ENCODE measurements at places on chromosomes 2 and 18. TPM values are rescaled to one million over a fixed set of nuclear protein-coding genes. Genes with fewer than 3 reads are reported as not detected.

DNA sequence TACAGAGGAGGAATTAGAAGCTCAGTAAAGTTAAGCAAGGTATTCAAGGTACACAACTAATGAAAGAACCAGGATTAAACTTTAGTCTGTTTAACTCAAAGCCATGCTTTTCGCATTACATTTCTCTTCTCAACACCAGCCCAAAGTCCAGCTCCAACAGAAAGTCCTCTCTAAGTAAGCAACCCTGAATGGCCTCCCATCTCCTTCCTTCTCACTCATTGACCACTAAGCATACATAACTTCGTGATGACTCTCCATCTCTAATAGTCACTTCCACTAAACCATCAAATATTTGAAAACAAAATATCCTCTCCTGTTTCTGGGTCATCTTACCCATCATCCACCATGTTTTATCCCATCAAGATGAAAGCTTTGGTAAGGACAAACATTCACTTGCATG is 219.8 kb downstream of the RAD51AP2 start:
- no peak for DNase-seq

DNA sequence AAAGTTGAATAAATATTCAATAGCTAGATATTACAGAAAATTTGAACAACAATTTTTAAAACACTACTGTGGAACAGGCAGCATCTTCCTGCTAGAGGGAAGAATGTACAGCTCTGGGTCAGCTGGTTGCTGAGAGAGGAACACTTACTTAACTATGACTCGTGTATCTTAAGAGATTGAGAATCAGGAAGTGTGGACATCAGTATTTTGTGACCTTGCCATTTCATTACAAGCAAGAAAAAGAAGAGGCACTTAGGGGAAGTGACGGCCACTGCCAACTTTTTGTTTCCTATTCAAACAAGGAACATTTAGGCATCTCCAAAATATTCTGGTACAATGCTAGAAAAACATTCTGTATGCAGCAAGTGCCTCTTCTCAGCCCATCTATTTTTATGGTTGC is 45.9 kb downstream of the ITPRID2 start:
- no peak for DNase-seq

GRCh38 chr18:9017167-9017904 is 85.2 kb upstream of the NDUFV2 start:
- DNase-seq: no peak

- DNase-seq: no peak
Measured at GRCh38 chr18:52228166-52228565, 111.8 kb upstream of the DCC start.

- DNase-seq: no peak
Measured at GRCh38 chr2:221212105-221212504, 360.0 kb downstream of the EPHA4 start.

DNA sequence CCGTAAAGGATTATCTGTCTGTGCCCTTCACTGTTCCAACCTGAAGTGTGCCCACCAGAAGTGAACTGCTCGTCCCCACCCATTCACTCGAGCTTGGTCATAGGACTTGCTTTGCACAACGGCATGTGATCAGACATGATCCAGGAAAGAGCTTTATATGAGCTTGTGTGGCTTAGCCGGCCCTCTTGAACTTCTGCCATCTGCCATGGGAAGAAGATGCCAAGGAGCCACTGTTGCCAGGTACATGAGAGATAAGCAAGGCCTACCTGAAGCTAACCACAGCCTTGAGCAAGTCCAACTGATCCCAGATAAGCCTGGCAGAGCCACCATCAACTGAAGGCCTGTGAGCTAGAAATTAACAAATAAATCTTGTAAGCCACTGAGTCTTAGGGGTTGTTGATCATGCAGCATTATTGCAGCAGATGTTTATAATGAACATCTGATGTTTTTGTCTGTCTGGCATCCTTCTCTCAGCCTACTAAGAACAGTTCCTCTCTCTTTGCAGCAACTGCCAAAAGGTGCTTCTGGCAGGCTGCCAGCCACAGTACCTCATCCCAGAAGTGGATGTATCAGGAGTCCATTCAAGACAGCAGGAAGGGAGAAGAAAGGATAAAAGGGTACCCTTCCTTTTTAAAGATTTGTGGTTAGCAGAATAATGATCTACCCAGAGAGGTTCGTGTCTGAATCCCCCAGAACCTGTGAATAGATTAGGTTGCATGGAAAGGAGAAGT is 16.8 kb downstream of the DBI start:
- no peak for DNase-seq

AQP12B gene
- not detected for total RNA-seq

- DNase-seq: no peak
Measured at GRCh38 chr2:10165861-10166675, 43.5 kb downstream of the RRM2 start.

DNA sequence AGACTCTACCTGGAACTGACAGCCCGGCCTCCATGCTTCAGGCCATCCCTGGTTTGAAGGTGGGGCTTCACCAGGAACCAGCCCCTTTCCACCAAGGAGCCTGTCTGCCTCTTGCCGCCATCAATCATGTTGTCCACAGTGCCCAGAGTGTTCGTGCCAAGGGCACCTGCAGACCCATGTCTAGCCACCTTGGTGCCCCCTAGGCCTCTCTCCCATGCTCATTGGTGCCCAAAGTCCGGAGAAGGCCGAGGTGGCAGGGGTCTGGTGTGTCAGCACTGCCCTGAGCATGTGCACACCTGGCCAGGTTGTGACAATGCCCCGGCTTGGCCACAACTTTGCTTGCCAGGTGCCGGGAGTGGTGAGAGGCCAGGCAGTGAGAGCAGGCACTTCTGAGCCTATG is 114.8 kb downstream of the COPS8 start:
- no peak for DNase-seq

TUBA4B gene
- not detected for total RNA-seq

AMER3 gene
- not detected for total RNA-seq

DNA sequence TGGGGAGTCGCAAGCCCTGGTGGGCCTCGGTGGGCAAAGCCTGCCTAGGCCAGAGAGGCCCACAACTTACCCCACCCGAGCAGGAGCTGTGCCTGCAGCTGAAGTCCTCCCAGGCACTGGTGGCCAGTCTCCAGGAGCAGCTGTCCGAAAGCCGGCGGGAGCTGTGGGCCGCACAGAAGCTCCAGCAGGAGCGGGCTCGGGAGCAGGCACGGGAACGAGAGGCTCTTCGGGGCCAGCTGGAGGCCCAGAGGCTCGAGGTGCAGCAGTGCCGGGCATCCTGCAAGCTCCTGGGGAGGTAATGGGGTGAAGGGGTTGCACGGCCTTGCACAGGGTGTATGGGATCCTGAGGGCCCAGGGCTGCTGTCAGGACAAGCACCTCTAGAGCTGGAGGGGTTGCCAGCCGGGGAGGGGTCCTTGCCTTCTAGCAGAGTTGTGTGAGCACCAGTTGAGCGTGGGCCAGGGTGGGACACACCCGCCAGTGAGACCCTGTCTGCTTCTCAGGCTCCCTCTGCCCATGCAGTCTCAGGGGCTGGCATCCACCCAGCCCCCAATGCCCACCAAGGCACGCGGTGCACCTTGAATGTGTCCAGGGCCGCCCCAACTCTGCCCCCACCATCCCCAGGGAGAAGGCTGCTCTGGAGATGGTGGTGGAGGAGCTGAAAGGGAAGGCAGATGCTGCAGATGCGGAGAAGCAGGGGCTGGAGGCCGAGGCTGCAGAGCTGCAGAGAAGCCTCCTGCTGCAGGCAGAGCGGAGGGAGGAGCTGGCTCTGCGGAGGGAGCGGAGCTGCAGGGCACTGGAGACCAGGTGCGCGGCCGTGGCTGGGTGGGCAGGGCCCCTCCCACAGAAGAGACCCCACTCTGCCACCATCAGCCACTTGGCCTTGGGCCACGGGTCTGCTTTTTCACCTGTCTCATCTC is 27.2 kb downstream of the CROCC2 start:
- DNase-seq: peak; percentile 89

GRCh38 chr18:39211461-39211860 is 1645.9 kb upstream of the CELF4 start:
- DNase-seq: no peak

DNA sequence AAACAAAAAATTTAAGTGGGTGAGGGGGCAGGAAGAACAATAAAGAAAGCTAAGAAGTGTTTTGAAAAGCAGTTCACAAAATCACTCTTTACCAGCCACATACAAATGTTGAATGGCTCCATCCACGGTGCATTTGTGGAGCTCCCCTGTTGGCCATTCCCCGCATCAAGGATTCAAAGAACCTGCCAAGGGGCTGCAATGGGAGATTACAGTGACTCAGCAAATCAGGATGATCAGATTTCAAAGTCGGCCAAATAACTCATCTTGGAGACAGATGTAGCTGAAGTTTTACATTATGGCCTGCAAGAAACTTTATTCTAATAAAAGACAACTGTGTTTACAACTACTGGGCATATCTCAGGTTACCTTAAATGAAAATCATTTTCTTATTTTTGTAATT is 26.9 kb downstream of the COL4A3 start:
- no peak for DNase-seq
